Stimulated activated naive CD8-positive, alpha-beta T cell treated with anti-CD3 and anti-CD28 coated beads, Interleukin-15, amount 100 ng/mL, for 72 hours (primary cell): ENCODE measurements at places on chromosomes 3 and 15.
A peak's percentile ranks its signal among the peaks of the same experiment; 100 is the strongest.

DNA sequence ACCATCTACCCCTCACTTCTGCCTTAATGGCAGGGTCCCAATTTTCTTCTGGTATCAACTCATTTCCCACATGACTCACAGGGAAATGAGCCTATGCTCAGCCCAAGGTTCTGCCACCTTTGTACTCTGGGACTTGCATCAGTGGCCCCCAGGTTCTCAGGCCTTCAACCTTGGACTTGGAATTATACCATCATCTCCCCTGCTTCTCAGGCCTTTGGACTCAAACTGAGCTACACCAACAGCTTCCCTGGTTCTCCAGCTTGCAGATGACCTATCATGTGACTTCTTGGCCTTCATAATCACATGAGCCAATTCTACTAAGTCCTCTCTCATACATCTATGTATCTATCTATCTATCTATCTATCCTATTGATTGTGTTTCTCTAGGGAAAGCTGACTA, 149.5 kb downstream of the PLCH1 start:
- DNase-seq: no peak

GRCh38 chr3:45551214-45552010, 43.1 kb upstream of the LIMD1 start:
- no peak for DNase-seq

DNA sequence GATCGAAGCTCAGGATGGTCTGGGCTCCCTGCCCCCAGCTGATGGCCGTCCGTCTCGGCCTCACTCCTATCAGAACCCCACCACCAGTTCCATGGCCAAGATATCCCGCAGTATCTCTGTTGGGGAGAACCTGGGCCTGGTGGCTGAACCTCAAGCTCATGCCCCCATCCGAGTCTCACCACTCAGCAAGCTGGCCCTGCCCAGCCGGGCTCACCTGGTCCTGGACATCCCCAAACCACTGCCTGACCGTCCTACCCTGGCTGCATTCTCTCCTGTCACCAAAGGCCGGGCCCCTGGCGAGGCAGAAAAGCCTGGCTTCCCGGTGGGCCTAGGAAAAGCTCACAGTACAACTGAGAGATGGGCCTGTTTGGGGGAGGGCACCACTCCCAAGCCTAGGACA, 4.4 kb upstream of the JMJD7 start:
- no peak for DNase-seq

DNA sequence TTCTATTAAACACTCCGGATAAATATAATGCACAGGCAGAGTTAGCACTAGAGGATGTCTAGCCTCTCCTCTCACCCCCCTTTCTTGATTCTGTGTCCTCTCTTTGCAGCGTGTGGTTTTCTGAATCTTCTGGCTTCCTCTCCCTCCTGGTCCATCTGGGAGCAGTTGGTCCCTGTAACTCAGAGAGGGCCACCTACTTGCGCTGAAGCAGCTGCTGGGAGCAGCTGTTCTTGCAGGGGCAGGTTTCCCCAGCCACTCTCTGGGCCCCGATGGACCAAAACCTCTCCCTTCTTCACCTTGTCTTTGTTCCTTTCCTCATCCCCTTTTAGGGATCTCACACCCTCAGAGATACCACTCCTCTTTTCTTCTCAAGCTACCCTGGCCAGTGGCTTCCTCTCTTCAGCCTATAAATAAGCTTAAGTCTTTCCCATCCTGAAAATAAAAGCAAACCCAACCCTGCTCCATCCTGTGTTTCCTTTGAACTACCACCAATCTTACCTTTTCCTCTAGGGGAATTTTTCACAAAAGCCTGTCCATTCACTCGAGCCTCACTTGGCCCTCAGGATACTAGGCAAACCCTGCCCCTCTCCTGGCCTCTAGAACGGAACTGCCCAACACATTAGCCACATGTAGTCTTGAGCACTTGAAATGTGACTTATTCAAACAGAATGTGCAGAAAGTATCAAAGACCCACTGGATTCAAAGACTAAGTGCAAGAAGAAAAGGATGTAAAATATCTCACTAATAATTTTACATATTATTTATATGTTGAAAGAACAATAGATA, 59.7 kb downstream of the STARD5 start:
- no peak for DNase-seq

GRCh38 chr3:179265875-179266274, 15.0 kb upstream of the KCNMB3 start:
- no peak for DNase-seq

DNA sequence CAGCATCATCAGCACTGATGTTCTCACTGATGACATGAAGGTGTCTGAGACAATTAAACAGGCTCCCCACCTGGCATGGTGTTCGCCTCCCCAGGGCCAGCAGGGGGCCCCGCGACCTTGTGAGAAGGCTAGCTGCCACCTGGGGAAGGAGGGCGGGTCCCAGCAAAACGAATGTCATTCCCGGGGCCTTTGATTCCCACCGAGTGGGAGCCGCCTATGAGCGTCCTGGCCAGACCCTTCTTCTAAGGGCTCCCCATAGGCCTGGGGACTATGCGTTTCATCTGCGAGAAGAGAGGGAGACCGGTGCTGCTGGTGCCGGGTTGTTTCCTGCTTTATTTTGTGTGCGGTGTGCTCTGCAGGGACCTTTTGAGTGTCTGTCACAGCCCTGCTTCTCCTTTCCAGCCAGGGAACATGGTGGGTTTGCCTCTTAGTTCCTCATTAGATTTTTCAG, 20.5 kb upstream of the MINDY4B start:
- peak; percentile 55 for DNase-seq

GRCh38 chr3:121836064-121836463, 1.1 kb downstream of the EAF2 start:
- DNase-seq: no peak

DNA sequence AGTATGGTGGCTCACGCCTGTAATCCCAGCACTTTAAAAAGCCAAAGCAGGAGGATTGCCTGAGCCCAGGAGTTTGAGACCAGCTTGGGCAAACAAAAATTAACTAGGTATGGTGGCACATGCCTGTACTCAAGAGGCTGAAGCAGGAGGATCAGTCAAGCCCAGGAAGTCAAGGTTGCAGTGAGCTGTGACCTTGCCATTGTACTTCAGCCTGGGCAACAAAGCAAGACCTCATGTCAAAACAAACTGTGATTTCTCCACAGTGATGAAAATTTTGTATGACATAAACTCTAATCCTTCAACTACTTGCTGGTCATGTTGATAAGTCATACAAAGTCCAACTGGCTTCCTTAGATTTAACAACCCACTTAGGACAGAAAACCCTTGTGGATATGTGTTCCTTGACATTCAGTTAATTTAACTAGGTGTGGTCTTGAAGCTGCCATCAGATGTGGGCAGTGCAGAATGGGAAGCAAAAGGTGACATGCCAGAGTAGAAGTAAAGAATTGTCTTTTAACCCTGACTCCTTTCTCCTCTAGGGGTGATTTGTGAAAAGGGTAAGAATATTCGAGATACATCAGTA, 263.3 kb downstream of the PTPRG start:
- no peak for DNase-seq

- no peak for DNase-seq
Observed at GRCh38 chr15:52786436-52787122, 3.6 kb downstream of the ONECUT1 start.

- DNase-seq: no peak
Observed at GRCh38 chr15:80586161-80586560, 108.9 kb upstream of the ABHD17C start.

DNA sequence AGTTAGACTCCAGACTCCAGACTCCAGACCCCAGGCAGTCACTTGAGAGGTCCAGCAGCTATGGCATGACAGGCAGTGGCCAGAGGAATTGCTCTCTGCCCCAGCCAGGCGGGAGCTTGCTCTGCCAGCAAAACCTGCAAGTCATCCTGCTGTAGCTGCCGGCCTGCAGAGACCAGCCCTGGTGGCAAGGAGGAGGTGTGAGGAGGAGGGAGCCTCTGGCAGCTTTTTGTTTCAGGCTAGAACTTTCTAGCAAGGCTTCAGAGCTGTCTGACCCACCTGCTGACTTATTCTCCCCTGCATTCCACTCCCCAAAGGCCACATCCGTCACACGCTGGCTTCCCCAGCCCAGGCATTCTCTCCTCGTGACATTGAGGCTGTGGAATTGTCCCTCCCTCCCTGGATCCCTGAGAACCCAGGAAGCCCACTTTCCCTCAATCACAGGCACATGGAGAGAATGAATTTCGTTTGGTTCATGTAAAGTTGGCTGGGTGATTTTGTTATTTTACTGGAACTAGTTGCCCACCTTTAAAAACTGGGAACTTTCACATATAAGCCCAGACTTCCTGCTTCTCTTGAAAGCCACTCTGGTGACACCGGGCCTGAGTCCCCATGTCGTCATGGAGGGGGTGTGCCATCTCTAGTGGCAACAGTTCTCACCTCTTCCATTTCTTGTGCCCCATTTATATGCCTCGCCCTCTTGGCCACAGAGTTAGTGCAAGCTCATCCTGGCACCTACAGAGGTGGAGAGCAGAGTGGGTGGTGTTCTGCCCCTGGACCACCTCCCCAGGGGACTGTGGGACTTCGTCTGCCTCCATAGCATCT, 82.7 kb downstream of the ABHD5 start:
- no peak for DNase-seq

GRCh38 chr3:167057581-167057980, 322.5 kb downstream of the ZBBX start:
- DNase-seq: no peak

- DNase-seq: no peak
Observed at GRCh38 chr15:88431441-88431840, 35.7 kb downstream of the MRPL46 start.

- DNase-seq: no peak
Observed at GRCh38 chr3:37279236-37279635, 104.9 kb upstream of the LRRFIP2 start.

- DNase-seq: no peak
Observed at GRCh38 chr3:5874931-5875341, 687.4 kb downstream of the EDEM1 start.

DNA sequence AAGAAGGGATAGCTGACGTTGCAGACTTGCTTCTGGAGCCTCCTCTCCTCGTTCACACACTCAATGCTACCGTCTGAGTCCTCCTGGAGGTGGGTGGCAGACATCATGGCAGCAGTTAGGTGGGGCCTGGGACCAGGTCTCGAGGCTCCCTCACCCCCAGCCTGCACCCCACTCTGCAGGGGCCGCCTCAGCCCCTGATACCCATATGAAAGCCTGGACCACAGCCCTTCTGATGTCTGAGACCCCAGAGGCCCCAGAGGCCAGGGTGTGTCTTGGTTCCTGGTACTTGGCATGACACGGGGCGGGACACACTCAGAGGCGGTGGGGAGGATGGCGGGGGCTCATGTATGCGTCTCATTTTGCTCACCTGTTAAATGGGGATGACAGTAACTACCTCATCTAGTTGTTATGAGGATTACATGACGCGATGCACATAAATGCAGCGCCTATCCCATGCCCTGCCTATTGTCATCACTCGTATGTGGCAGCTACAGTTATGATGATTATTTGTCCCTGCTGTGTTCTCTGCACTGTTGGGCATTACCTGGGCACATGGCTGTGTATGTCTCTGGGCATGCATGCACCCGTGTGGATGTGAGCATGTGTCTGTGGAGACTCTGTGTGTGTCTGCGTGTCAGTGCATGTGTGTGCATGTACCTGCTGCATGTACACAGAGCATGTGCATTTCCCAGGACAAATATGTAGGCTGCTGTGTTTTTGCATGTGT, 39.9 kb downstream of the FEM1B start:
- no peak for DNase-seq

DNA sequence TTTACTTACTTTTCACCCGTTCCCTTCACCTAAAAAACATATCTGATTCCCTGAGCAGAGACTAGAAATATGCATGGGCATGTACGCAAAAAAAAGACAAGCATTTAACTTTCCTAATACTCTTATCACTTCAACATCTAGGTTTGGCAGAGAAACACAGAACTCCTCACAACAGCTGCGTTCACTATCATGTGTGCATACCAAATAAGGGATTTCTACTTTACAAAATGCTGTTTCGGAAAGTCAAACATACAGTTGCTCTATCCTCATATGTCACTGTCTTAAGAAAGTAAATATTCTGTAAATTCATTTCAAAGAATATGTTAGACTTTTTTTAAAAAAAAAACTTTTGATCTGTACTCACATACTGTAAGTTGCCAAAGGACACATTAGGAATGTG, 65.1 kb upstream of the CBLB start:
- DNase-seq: no peak

DNA sequence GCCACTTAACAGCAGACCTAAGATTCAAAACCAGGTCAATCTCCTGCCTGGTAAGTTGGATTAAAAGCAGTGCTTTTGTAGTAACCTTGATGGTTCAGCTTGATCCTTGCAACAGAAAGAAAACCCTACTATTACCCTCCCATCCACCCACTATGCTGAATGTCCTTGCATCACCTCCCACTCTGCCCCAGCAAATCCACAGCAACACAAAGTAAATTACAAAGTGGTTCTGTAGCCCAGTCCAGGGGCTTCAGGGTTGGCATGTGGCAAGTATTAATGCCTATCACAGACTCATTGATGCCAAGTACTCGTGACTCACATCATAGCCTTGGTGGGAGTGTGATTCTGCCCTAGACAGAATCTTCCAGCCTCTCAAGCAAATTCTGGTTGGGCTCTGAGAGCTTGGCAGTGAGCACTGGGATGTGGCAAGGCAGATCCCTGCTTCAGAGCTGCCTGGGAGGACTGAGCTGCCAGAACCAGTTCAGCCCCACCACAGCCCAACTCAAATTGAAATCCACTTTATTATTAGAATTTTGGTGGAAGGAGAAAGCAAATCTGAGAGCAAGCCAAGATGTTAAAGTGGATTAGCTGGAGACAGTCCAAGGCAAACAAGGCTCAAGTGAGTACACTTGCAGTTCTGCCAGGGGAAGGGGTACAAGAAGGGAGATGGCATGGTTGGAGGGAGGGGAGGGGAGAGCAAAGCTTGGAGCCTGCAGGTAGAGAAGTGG, 225.8 kb upstream of the UMPS start:
- no peak for DNase-seq

DNA sequence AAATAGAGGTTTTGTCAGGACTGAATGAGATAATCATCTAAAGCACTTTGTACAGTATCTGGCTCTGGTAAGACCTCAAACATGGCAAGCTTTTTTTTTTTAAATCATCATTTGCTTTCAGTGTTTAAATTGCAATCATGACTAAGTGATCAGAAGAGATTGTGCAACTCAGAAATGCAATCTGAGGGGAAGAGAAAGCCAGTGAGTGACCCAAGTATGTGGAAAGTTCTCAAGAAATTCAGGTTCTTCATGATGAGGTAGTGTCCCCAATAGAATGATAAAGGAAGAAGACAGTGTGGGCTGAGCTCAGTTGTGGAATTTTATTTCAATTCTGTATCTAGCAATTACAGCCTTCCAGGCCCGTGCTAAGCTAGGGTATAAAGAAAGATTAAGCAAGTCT, 132.2 kb upstream of the TBC1D5 start:
- no peak for DNase-seq

DNA sequence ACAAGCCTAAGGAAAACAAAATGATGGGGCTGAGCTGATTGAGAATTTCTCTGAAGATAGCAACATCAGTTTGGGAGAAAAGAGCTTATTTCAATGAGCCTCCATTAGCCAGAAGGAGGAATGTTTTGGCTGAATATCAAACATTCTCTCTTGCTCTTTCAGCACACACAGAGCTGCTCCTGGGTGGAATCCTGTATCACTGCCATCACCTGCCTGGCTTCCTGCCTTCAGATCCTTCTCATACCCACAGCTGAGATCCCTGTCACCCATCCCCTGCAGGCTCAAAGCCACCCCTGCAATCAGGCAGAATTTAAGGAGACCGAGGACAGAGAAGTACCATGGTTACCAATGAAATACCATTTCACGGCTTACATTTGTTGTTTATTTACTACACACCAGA, 27.2 kb upstream of the SYN2 start:
- no peak for DNase-seq
